ENCODE measurements at places on chromosomes 2 and 18.

GRCh38 chr18:63676526-63677323, 15.0 kb upstream of the SERPINB3 start:
- DNase-seq: no peak

GRCh38 chr2:111236025-111236424, 115.3 kb downstream of the BCL2L11 start:
- DNase-seq: no peak

DNA sequence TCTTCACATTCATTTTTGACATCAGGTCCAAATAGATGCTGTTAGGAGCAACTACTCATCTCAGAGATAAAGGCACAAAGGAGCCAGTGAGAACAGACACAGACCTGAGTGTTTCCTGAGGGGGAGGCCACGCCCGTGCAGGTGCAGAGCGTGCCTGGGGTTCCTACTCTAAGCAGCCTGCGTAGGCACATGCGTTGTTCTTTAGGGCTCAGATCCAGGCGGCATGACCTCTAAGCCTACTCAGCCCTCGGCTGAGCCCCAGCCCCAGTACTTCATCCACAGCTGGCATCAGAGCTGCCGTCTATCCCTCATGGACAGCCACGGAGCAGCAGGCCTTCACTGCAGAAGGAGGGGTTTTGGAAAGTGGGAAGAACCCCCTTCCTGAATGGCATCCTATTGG, 54.9 kb upstream of the PXDN start:
- DNase-seq: no peak

DNA sequence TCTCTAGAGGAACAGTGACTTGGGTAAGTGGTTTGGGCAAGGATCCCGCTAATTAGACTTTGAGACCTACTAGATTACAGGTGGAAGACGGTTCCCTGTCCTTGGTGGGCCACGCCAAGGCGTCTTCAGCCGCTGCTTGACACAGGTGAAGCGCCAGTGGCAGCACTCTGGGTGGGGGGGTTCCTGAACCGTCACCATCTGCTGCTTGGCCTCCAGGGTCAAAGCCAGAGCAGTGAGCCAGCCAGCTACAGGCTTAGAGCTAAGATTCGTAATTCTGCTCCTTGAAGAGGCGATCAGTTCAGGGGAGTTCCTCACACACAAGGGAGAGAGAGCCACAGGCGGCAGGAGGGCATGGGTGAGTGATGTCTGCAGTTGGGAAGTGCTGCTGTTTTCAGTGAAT, 39.4 kb upstream of the RBM44 start:
- DNase-seq: no peak

DNA sequence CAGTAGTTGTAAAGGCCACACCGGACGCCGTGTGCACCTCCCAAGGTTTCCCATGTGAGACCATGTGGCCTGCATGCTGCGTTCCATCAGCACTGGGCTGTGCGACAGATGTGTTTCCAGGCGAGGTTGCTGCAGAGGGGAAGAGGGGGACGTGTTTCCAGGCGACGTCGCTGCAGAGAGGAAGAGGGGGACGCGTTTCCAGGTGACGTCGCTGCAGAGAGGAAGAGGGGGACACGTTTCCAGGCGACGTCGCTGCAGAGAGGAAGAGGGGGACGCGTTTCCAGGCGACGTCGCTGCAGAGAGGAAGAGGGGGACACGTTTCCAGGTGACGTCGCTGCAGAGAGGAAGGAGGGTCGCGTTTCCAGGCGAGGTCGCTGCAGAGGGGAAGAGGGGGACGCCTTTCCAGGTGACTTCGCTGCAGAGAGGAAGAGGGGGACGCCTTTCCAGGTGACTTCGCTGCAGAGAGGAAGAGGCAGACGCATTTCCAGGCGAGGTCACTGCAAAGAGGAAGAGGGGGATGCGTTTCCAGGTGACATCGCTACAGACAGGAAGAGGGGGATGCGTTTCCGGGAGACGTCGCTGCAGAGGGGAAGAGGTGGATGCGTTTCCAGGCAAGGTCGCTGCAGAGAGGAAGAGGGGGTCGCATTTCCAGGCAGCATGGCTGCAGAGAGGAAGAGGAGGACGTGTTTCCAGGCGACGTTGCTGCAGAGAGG, 24.5 kb downstream of the NFATC1 start:
- no peak for DNase-seq

DNA sequence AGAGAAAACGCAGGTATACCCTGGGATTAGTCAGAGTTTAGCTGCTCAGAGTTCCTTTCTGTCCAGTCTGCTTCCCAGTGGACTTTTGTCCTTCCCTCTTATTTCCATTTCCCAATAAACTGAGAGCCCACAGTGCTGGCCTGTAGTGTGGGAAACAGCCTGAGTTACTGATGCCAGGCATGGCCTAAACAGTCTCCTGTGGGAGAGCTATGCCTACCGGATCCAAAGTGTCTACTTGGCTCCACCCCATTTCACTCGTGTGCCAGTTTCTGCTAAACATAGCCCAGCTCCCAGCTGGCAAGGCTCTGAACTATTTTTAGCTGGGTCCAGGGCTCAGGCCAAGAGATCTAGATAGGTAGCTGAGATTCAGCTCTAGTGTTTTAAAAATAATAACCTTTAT, 15.6 kb upstream of the PPP1CB start:
- DNase-seq: no peak

- DNase-seq: no peak
Observed at GRCh38 chr18:33470216-33470615, 29.7 kb upstream of the CCDC178 start.

DNA sequence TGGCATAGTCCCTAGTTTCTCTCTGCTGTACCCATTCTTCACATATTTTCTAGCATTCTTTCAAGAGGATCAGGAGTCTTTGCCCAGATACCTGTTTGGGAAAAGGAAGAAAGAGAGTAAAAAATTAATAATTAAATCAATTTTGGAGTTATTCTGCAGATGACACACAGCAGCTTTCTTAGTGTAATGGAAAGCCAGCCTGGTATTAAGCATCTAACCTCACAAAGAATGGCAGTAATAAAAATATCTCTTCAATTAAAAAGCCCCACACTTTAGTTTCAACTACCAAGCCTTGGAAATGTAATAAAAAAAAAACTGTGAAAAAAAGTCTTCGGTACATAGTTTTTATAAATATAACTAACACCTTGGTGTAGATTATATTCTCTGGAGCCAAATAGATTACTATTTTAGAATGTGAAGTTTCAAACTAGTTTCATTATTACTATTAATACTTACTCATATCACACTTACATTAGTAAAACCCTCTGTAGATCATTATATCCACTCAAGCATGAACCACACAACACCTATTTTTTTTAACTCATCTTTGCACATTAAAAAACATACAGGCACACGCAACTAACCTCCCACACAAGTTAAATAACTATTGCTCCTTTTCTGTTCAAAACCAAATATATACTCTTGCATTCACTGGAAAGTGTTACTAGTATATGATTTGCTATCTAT, 90.9 kb downstream of the GPD2 start:
- DNase-seq: no peak

DNA sequence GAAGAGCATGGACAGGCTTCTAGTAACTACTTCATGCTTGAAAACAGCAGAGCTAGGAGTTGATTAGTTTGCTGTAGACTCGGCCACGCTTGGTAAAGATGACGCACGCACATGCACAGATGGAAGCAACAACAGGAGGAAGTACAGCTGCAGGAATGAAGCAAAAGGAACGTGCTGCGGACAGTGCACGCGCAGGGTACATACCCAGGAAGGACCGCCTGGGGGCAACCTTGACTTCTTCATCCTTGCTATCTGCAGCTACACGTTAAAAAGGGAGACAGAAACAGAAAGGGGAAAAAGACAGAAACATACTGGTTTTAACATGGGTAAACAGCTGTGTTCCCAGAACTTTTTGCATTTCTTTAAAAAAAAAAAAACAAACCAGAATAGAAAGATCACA, 17.7 kb downstream of the SLC66A2 start:
- DNase-seq: no peak

DNA sequence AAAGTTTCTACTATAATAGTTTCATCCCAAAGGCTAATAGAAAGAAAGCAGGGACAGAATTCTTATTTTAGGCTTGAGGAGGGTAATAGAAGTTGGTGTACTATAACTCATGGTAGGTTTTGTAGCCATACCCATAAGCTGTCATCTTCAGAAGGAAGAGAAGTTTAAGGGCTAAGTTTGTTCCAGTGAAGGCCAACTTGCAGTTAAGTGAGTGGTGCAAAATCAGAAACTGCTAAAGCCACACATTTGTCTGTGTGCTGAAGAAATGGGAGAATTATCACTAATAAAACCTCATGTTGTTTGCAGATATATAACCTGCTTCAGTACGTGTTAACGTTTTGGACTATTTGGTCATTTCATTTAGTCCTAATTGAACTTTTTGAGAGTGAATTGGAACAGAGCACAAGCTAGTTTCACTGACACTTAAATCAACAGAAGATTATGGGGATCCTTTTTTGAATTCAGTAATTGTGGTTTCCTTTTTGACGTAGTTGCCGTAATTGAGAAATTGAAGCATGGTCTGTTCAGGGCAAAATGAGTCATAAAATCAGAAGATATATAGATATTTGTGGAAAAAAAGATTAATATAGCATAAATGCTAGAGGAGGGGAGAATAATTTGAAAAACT, 69.1 kb downstream of the PHLPP1 start:
- DNase-seq: no peak

DNA sequence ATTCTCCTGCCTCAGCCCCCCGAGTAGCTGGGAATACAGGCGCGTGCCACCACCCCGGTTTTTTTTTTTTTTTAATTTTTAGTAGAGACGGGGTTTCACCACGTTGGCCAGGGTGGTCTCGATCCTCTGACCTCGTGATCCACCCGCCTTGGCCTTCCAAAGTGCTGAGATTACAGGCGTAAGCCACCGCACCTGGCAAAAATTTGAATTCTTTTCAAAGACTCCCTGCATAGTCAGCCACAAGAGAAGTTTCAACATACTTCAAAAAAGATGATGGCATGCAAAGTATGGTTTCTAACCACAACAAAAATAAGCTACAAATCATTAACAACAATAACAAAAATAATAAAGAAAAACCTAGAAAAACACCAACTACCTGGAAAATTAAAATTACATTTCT, 22.0 kb downstream of the HYCC2 start:
- DNase-seq: no peak

DNA sequence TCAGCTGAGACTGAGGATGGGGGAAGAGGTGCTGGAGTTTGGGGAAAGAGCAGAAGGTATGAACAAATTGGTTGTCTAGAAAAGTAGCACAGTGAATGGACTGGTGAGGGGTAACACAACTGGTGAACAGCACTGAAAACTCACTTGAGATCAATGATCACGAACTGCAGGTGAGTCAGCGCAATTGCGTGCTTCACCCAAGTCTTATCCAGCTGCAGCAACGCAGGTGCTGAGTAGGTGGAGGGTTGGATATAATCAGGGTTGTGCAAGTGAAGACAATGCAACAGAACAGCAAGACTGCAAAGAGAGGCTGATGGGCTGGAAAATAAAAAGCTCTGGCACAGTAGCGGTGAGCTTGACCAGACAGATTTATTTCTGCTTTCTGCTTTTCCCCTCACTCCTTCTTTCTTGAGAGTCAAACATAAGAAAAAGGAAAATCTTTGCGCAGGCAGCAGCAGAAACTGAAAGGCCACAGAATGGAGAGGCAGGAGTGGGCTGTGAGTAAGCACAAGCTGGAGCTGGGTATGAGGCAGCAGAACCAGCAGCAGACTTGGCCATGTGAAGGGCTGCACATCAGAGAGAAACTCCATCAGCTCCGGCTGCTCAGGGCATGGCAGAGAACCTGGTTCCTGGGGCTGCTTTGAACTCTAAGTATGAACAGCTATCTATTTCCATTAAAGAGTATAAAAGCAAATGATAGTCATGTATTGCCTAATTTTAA, 99.4 kb upstream of the ARL5A start:
- DNase-seq: no peak

- DNase-seq: no peak
Observed at GRCh38 chr2:204321027-204321800, 224.1 kb upstream of the PARD3B start.

DNA sequence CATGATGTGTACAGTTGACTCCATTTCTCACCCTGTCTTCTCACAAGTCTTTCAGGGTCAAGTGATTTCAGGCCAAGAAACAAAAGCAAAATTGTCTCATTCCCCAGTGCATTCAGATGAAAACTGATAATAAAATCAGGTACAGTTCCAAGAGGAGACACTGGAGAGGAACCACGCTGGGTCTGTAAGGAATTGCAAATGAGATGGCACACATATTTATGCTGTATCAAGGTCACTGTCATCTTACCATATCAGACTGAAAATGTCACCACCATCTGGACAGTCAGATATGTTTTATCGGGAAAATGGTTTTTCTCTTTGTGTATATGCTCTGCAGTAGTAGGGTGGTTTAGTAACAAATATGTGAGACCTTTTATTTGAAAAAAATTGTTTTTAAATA, 91.7 kb downstream of the CCDC138 start:
- no peak for DNase-seq

DNA sequence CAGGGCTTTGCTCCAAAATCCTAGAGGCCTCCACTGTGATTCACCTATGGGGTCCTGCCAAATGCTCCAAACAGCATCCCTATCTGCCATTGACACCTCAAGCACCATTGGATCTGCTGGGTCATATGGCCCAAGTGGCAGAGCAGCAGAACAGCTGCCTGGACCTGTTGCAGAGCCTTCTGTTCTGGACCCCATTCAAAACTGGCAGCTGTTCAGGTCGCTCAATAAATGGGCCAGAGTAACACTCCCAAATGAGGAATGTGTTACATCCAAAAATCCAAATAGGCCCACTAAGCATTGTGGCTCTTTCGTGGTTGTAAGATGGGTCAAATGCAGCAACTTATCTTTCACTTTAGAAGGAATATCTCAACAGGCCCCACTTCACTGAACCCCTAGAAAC, 783.6 kb downstream of the DCDC2C start:
- no peak for DNase-seq

DNA sequence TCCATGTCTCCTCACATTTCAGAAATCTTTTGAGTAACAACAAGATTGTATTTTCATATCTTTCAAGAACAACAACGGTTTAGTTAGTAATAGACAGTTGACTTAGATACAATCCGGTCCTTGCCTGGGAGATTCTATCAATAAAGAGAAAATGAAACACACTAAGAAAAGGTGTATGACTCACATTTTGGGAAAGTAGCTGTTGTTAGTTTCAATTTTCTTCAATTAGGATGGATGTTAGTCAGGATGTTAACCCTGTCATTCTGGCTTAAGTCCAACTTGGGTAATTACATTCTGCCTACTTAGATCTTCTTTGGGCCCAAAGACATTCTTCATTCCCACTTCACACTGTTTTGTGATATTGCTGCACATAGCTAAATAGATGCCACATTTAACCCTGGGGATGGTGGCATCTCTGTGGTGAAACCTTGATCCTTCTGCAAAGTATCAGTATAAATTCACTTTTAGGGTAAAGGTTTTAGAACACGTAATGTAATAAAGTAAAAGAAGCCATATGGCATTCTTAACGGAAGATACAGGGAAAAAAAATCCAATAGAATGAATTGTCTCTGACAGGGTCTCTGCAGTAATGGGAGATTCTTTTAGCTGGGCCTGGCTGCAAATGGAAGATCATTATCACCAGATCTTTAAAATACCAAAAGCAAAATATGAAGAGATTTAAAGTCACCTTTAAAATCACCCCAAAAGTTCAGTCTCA, 365.5 kb downstream of the FIGN start:
- no peak for DNase-seq

GRCh38 chr2:221215487-221215886, 356.6 kb downstream of the EPHA4 start:
- DNase-seq: no peak

- DNase-seq: no peak
Observed at GRCh38 chr18:67845035-67845434, 328.5 kb upstream of the DSEL start.

Measured in CD4-positive, alpha-beta T cell treated with Interleukin-17A for 4 hours (primary cell).